Stimulated activated CD8-positive, alpha-beta memory T cell treated with anti-CD3 and anti-CD28 coated beads, Interleukin-7, amount 100 ng/mL, for 1 hour (primary cell): ENCODE measurements at places on chromosomes 12 and 14.

- DNase-seq: no peak
Observed at GRCh38 chr14:32841698-32842097, 97.0 kb upstream of the NPAS3 start.

GRCh38 chr12:7175493-7175892, 14.0 kb upstream of the PEX5 start:
- DNase-seq: no peak

- no peak for DNase-seq
Observed at GRCh38 chr12:21568115-21568514, 36.5 kb downstream of the GYS2 start.

GRCh38 chr14:53149668-53150316, 3.3 kb downstream of the DDHD1 start:
- DNase-seq: no peak

GRCh38 chr12:62705846-62706245, 229.1 kb downstream of the PPM1H start:
- no peak for DNase-seq

DNA sequence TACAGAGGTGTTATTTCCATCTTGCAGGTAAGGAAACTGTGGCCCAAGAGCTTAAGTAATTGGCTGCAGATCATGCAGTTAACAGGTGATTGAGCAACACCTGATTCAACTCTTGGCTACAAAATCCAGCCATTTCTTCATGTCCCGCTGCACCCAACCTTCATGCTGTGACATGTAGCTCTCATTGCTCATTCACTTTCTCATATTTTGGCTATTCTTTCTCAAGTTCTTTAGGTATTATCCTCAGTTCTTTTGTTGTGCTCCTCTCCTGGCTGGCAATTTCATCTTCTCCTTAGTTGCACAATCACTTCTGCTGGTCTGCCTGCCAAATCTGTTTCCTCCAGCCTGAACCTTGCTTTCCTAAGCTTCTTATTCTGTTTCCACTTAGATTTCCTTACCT, 300.8 kb downstream of the SSPN start:
- no peak for DNase-seq

- no peak for DNase-seq
Observed at GRCh38 chr14:37678916-37679315, 83.5 kb downstream of the TTC6 start.

DNA sequence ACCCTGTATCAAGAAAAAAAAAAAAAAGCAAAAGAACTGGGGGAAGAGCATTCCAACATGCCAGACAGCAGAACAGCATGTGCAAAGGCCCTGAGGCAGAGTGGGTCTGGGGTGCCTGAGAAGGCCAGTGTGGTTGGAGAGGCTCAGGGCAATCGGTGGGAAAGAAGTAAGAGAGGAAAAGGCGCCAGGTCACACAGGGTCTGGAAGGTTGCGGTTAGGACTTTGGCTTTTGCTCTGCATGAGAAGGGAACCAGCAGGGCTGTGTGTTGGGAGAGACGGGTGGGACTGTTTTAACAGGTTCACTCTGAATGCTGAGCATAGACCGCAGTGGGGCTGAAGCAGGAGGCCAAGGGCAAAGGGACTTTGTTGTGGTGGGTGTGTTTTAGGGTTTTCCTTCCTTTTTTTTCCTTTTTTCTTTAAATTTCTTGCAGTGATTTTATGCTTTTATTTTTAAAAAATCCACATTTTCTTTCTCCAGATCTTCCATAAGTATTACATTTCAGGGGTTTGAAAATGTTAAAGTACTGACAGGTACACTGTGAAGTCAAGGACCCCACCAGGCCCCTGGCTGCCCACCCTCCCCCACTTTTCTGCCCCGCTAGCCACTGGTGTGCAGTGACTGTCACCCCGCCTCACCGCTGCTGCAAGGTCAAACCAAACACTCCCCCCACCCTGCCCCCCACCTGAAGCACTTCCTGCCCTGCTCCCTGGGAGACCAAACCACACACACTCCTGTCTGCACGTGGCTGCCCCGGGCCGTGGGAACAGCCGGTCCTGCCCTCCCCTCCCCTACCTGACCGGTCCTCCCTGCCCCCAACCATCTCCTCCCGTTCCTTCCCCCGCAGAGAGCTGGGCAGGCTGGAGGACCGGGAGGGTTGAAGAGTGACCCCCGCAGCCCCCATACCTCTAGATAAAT, 30.0 kb downstream of the DTX1 start:
- no peak for DNase-seq

- DNase-seq: no peak
Observed at GRCh38 chr12:3718100-3718499, 34.8 kb downstream of the CRACR2A start.

DNA sequence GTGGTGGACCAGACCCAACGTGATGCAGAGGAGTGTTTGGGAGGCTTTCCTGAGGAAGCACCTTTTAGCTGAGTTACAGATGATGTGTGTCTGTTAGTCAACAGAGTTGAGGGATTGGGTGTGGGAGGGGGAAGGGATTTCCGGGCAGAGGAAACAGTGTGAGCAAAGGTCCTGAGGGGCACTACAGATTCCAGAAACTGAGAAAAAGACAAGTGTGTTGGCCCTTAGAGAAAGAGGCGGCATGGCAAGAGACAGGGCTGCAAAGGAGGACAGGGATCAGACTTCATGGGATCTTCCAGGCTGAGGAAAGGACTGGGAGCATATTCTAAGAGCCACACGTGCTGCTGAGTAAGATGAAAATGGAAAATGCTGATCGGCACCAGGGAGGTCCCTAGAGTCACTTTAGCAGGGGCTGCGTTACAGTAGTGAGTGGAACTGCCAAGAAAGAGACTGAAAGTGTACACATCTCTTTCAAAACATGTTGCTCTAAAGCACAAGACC, 9.4 kb upstream of the RPS6KL1 start:
- no peak for DNase-seq

DNA sequence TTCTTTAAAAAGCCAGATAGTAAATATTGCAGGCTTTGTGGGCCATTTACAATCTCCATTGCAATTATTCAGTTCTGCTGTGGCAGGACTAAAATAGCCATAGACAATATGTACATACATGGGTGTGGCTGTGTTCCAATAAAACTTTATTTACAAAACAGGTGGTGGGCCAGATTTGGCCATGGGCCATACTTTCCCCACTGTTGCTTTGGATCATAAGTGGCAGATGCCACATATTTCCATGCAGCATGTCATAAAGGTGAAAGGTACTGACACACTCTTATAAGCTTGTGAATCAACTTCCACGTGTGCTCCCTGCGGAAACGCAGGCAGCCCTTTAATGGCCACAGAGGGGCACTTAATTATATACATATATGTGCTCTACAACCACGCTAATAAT, 244.4 kb upstream of the FOXN3 start:
- DNase-seq: no peak

DNA sequence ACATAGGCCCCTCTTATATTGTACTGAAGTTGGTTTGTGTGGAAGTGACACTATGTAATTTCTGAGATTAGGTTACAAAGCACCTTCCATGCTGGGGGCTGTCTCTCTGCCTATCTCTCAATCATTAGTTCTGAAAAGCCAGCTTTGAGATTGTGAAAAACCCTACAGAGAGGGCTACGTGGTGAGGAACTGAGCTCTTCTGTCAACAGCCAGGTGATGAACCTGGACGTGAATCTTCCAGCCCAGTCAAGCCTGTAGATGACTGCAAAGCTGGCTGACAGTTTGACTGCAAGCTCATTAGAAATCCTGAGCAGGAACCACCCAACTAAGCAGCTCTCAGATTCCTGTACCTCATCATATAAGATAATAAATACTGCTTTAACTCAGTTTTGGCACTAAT, 36.3 kb upstream of the BBS10 start:
- DNase-seq: no peak
